ENCODE measurements at places on chromosomes 1 and 21.

- no peak for DNase-seq
Measured at GRCh38 chr1:59146651-59147358, 150.1 kb upstream of the FGGY start.

DNA sequence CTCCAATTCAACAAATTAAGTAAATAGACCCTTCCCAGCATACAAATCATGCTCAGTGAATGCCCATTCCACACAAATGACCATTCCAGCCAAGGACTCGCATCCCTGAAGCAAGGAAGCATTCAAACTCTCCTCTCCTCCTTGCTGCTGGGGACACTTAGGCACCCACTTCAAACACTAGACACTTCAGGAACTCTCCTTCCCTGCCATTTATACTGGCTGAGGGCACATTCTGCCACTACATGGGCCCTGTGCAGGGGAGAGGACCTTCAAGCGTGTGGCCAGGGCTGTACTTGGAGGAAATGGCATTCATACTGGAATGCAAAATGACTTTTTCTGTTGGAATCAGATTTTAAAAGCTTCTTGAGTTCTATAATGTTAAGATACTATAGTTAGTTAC lies 22.3 kb downstream of the GJA5 start:
- no peak for DNase-seq

DNA sequence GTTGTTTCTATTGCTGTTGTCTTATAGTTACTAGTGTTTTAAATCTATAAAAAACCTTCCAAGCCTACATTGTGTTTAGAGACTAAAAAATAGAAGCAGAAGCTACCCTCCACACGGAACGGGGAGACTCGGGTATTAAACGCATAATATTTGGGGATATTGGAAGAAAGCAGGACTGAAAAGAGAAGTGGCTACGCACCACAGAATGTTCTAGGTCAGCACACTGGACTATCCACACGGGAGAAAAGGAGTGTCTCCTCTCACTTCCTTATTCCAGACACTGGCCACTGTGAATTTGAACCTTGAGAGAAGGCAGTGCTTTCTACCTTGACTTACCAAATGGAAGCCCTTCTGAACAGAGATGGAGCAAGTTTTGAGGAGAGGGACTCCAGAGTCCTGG lies 1.0 kb upstream of the OR10J4 start:
- DNase-seq: no peak

DNA sequence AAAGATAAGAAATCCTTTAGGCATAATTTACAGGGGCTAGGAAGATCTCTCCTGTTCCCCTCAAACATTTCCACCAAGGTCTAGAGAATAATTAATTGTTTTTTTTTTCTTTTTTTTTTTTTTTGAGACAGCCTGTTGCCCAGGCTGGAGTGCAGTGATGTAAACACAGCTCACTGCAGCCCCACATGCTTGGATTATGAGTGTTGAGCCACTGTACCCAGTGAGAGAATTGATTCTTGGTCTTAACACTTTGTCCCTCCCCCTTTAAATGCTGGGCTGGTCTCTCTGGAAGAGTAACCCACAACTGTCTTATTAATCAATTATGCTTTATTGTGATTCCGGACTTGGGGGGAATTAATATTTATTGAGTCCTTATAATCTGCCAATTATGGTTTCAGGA lies 33.4 kb downstream of the ATF3 start:
- DNase-seq: no peak

GRCh38 chr1:64848803-64849202 lies 103.9 kb downstream of the RAVER2 start:
- DNase-seq: no peak

DNA sequence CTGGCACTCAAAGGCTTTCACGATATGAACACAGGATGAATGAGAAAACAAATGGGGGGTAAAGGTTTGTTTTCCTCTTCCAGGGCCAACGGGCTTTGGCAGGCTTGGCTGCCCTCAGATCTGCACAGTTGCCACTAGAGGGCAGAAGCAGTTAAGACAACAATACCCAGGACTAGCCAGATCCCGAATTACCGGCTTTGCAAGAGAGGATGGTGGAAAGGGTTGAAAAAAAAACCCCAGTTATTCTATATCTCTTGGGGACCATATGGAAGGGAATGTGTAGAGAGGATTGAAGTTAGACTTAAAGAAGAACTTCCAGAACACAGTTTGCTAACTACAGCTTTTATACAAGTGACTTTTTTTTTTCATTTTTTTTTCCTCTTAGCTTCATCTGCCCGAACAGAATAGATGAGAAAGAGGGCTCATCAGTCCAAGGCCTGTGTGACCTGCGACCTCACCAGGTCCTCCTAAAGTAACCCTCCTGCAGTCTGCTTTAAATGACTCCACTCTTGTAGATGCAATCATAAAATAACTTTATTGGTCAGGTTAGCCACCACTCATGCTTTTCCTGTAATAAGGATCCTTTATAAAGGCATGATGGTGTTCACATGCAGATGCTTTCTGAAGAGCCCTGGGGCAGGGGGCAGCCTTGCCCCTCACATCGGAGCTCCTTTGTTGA lies 10.7 kb downstream of the FMOD start:
- DNase-seq: no peak

GRCh38 chr1:221740993-221741702 lies 741 bp downstream of the DUSP10 start:
- DNase-seq: no peak

GRCh38 chr1:246058466-246058865 lies 448.6 kb downstream of the SMYD3 start:
- DNase-seq: no peak

- no peak for DNase-seq
Measured at GRCh38 chr1:21930080-21930571, 7.0 kb downstream of the HSPG2 start.

- no peak for DNase-seq
Measured at GRCh38 chr1:110348771-110349170, 9.6 kb downstream of the RBM15 start.

DNA sequence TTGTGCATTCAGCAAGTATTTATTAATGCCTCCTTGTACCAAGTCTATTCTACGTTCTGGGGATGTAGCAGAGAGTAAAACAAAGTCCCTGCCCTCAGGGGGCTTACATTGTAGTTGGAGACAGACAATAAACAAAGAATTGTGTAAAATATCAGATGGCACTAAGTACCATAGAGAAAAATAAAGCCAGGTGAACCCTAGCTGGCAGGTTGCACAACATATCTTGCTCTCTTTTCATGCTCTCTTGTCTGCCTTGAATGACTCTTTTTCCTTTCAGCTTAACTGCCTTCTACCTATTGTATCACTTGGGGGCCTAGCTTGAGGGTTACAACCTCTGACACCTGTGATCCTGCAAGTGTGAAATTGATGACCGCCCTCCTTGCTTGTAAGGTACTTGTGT lies 20.7 kb upstream of the FASLG start:
- no peak for DNase-seq

- DNase-seq: no peak
Measured at GRCh38 chr1:29643281-29643680, 407.0 kb downstream of the PTPRU start.

DNA sequence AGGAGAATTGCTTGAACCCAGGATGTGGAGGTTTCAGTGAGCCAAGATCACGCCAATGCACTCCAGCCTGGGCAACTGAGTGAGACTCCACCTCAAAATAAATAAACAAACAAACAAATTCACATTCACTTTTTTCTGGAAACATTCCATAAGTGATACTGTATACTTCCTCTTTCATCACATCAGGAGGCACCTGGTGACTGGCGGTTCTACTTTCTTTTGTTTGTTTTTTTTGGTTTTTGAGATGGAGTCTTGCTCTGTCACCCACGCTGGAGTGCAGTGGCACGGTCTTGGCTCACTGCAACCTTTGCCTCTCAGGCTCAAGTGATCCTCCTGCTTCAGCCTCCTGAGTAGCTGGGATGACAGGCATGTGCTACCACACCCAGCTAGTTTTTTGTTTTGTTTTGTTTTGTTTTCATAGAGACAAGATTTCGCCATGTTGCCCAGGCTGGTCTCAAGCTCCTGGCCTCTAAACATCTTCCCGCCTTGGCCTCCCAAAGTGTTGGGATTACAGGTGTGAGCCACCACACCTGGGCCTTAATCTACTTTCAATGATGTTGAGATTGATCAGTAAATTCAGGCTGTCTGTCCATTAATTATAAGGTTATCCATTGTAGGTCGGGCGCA lies 10.7 kb downstream of the HAPLN2 start:
- DNase-seq: no peak

GRCh38 chr21:41048623-41049022 lies 119.3 kb upstream of the BACE2 start:
- no peak for DNase-seq

GRCh38 chr1:164602480-164603093 lies 43.6 kb downstream of the PBX1 start:
- DNase-seq: no peak

- no peak for DNase-seq
Measured at GRCh38 chr1:208465786-208466590, 221.8 kb upstream of the PLXNA2 start.

DNA sequence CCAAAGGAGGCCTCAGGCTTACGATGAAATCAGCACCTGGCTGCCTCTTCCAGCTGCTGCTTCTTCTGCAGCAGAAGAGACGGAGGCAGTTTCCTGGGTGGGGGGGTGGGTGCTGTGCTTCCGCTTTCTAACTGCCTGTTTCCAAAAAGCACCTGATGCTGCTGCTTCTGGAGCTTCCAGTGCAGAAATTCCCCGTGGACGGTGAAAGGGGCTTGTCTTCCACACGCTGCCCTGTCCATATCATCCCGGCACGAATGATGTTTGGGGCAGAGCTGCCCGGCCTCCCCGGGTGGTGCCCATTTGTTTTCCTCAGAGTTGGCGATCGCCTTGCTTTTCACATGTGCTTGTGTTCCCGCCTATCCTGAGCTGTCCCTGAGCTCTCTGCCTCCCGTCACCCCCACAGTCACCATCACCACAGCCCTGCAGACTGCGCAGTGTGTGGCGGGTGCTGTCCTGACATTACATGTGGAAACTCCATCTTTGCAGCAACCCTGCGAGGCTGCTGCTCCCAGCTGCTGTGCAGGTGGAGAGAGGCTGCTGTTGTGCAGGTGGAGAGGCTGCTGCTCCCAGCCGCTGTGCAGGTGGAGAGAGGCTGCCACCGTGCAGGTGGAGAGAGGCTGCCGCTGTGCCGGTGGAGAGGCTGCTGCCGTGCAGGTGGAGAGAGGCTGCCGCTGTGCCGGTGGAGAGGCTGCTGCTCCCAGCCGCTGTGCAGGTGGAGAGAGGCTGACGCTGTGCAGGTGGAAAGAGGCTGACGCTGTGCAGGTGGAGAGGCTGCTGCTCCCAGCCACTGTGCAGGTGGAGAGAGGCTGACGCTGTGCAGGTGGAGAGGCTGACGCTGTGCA lies 1.8 kb downstream of the TTLL10 start:
- DNase-seq: no peak

- no peak for DNase-seq
Measured at GRCh38 chr1:115982400-115982799, 6.1 kb downstream of the SLC22A15 start.

- DNase-seq: no peak
Measured at GRCh38 chr1:1777583-1777899, 729 bp downstream of the NADK start.

- DNase-seq: peak; percentile 82
Measured at GRCh38 chr1:67735806-67736627, 51.0 kb downstream of the GADD45A start.

- DNase-seq: no peak
Measured at GRCh38 chr1:164774413-164774812, 215.4 kb downstream of the PBX1 start.

- no peak for DNase-seq
Measured at GRCh38 chr1:58754683-58755467, 29.0 kb downstream of the JUN start.

Measured in AG04449 (cell line).